Astrocyte of the spinal cord (primary cell): ENCODE measurements at places on chromosomes 7 and 10.

GRCh38 chr10:79020605-79021004 lies 48.2 kb upstream of the ZMIZ1 start:
- DNase-seq: no peak

DNA sequence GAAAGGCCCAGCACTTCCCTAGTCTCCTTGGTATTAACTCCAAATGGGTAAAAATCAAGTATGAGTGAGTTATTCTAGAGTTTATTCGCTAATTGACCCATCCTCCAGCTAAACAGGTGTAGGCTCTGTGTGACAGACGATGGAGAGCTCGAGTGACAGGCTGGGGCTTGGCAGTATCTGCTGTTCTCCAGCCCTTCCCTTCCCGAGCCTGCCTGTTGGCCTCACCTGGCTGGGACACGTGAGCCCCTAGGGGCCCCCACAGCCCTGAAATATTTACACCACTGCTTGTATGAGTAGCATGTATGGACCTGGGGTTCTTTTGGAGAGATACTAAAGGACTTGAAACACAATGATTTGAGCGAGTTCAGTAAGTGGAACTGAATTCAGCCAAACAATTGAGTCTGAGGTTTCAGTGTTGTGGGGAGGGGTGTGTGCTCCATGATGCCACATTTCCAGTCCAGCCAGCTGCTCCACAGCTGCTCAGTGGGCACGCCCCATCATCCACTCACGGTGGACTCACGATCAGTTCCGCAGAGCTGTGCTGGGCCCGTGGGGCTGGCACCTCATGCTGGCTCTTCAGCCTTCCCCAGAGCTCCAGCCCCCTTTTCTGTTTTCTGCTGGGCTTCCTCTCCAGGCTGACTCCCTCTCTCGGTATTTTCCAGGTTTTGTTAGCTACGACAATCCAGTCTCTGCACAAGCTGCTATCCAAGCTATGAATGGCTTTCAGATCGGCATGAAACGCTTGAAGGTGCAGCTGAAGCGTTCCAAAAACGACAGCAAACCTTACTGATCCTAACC lies 283.0 kb downstream of the USP6NL start:
- DNase-seq: no peak

GRCh38 chr10:75304313-75304712 lies 68.6 kb upstream of the COMTD1 start:
- DNase-seq: no peak

DNA sequence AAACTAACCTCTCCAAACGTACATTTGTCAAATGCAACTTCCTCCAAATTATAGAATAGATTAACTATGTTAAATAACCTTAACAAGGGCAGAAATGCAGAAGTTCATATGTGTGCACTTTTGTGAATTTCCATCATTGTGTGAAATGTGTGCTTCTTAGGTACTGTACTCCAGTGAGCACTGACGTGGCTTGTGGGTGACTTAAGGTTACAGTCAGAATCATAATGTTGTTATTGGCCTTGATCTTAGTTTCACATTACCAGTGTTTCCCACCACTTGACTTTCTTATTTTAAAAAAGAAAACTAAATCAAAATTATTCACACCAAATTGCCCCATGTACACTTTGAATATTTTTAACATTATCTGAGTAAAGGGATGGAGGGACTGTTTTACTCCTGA lies 155.1 kb upstream of the FZD8 start:
- DNase-seq: peak; percentile 67

DNA sequence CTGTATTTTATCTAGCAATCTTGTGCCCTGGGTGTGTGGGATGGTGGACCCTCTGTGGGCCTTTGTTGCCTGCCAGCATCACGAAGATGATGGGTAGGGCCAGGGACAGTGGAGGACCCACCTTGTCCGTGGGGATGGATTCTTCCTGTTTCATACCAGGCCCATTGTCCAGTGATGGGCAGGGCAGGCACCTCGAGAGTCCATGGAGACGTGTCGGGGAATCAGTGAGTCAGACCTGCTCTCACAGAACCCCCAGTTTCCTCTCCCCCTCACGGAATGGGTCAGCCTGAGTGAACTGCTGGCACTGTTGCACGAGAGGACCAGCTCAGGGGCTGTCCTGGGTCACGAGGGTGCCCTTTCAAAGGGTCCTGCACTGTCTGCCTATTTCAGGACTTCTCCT lies 401.2 kb downstream of the RPS24 start:
- no peak for DNase-seq

DNA sequence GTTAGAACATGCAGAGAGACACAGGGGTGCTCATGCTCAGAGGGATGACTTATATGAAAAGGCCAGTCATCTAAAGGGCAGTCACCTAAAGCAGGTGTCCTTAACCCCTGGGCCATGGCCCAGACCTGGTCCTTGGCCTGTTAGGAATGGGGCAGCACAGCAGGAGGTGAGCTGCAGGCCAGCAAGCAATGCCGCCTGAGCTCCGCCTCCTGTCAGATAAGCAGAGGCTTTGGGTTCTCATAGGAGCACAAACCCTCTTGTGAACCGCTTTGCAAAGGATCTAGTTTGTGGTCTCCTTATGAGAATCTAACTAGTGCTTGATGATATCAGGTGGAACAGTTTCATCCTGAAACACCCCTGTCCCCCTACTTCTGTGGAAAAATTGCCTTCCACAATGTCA lies 14.5 kb downstream of the ANKRD7 start:
- no peak for DNase-seq

- DNase-seq: no peak
Measured at GRCh38 chr10:28983799-28984198, 305.1 kb upstream of the LYZL1 start.
